ENCODE measurements at places on chromosomes 13 and 19. TPM values are rescaled to one million over a fixed set of nuclear protein-coding genes. Genes with fewer than 3 reads are reported as not detected.

DNA sequence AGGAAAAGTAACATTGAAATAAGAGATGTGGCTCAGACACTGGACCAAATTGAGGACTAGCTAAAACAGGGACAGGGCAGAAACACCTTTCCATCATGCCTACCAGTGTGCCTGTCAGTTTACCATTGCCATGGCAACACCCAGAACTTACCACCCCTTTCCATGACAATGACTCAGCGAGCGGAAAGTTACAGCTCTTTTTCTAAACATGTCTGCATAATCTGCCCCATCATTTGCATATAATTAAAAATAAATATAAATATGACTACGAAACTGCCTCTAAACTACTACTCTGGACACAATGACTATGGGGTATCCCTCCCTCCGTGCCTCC is 96.0 kb downstream of the UBL3 start:
- no peak for DNase-seq

DNA sequence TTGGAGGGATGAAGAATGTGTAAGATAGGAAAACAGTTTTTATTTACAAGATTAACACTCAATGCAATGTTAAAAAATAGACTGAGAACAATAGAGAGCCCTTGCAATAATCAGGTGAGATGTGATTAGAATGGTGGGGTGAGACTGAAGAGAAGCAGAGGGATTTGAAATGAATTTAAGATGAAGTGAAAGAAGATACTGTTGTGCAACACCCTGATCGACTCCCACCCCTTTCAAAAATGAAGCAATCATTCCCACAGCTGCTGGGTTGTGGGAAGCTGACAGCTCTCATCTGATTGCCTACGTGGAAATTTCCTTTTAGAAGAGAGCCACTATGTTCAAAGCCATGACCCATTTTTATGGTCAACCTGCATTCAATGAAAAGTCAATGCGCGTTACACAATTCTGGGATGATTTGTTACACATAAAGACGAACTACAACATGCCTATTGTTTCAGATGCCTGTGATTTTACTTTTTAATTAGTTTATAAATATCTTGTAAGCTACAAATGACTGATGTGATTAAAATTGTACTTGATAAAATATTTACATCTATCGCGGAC is 1374.8 kb downstream of the PCDH9 start:
- no peak for DNase-seq

GRCh38 chr19:13037731-13038130 is 42.5 kb downstream of the NFIX start:
- DNase-seq: no peak

DNA sequence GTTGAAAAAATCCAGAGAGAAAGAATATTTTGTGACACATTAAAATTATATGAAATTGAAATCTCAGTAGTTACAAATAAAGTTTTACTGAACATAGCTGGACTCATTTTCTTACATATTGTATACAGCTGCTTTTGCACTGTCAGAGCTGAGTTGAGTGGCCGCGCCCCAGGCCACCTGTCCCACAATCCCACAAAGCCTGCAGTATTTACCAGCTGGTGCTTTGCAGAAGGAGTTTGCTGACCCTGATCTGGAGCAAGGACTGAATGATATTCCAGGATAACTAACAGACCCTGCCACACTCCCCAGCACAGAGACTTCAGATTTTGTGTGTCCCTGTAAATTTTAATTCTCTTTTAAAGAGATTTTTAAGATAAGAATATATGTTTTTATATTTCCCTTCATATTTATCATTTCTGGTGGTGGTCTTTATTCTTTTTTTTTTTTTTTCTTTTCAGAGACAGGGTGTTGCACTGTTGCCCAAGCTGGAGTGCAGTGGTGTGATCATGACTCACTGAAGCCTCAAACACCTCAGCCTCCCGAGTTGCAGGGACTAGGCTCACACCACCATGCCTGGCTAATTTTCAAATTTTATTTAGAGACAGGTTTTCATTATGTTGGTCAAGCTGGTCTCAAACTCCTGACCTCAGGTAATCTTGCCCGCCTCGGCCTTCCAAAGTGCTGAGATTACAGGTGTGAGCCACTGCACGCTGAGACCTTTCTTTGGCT is 48.5 kb downstream of the TDRD12 start:
- DNase-seq: no peak

- DNase-seq: no peak
Measured at GRCh38 chr19:54364775-54365257, at the start of gene LAIR1. Gene LAIR1 (minus strand): TSS chr19:54364931. CDS start chr19:54364804, 127 bp downstream.

GRCh38 chr19:16446108-16446723 is 25.6 kb downstream of the EPS15L1 start:
- no peak for DNase-seq

The PEAK3 gene
- not detected for polyA plus RNA-seq

The FUT6 gene
- not detected for polyA plus RNA-seq

The KIR2DL4 gene
- 0.23 TPM for polyA plus RNA-seq

The CLASRP gene
- 29.5 TPM for polyA plus RNA-seq
